8988T (cell line): ENCODE measurements at places on chromosomes 6 and 20.

DNA sequence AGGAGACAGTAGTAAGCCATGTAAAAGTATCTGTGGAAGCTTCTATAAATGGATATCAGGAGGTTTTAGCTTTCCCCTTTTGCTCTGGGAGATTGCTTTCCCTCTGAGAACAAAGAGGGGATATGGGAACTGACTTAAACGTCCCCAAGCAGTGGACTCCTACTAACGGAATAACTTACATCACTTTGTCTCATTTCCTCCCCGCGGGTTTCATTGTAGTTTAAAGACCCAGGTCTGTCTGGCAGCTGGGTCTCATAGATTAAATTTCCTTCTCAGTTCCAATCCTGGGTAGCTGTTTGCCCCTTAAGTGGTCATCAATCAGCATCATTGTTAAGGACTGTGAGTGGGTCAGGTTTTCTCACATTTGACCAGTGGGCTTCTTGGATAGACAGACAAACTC, 68.7 kb downstream of the PLAGL1 start:
- no peak for DNase-seq

GRCh38 chr20:4685923-4686221, 35.8 kb upstream of the PRND start:
- no peak for DNase-seq

DNA sequence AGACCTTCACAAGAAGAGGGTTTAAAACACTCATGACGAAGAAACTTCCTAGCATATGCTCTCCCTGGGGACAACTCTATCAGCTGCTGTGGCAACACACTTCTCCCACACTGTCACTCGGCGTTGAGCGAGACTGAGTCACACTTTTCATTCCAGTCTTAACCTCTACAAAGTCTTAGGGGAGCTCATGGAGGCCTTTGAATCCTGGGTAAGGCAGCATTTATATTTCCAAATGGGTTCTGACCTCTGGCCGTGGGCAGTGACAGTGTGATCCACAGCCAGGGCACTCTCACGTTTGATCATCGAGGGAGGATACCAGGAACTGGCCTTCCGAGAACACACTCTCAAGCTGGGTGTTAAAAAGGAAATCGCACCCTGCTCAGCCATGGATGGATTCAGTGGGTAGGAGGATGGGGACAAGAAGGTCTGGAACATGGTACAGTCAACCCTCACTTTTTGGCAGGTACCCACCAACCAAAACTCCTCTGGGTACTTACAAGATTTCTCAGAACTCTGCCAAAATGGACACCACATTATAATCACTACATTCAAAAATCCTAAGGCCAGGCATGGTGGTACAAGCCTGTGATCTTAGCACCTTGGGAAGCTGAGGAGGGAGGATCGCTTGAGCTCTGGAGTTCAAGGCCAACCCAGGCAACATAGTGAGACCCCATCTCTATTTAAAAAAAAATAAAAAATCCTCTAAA, 19.6 kb downstream of the RRBP1 start:
- no peak for DNase-seq

- no peak for DNase-seq
These were observed 383.8 kb downstream of the CDH4 start for GRCh38 chr20:61635721-61636455.

DNA sequence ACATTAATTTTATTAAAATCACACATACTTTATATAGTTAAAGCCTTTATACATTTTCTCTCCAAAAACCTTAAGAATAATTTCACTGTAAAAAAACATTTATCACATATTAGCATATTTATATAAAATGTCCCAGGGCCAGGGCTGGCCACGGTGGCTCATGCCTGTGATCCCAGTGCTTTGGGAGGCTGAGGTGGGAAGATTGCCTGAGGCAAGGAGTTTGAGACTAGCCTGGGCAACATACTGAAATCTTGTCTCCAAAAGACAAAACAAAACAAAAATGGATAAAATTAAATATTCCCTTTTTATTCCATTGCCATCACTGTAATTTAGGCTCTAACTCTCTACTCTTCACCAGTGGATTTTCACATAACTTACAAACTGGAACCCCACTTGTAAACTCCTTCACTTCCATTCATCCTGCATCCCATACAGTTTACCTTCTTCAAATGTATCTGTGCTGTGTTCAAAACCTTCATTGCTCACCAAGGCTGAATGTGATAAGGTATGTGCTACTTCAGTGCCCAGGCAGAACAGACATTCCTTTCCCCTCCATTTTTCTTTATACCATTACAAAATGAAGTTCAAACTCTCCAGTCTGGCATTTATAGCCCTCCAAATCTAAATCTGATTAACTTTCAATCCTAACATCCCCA, 42.9 kb upstream of the PIM1 start:
- DNase-seq = no peak

DNA sequence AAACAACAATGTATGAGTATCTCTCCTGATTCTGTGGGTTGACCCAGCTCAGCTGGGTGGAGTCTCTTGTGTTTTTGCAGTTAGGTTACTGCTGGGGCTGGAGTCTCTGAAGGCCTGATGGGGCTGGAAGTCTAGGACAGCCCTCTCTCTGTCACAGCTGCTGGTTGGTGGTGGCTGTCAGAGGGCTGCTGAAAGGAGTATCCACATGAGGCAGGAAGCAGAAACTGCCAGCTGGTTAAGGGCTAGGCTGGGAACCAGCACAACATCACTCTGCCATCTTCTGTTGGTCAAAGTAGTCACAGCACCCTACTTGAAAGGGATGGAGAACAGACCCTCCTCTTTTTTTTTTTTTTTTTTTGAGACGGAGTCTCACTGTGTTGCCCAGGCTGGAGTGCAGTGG, 10.0 kb upstream of the PACSIN1 start:
- DNase-seq = no peak

- no peak for DNase-seq
These were observed 28.7 kb downstream of the LAMA4 start for GRCh38 chr6:112225691-112226090.

GRCh38 chr6:148907573-148907972, 160.7 kb downstream of the UST start:
- no peak for DNase-seq

GRCh38 chr6:88374553-88374952, 208.4 kb upstream of the CNR1 start:
- DNase-seq = no peak

DNA sequence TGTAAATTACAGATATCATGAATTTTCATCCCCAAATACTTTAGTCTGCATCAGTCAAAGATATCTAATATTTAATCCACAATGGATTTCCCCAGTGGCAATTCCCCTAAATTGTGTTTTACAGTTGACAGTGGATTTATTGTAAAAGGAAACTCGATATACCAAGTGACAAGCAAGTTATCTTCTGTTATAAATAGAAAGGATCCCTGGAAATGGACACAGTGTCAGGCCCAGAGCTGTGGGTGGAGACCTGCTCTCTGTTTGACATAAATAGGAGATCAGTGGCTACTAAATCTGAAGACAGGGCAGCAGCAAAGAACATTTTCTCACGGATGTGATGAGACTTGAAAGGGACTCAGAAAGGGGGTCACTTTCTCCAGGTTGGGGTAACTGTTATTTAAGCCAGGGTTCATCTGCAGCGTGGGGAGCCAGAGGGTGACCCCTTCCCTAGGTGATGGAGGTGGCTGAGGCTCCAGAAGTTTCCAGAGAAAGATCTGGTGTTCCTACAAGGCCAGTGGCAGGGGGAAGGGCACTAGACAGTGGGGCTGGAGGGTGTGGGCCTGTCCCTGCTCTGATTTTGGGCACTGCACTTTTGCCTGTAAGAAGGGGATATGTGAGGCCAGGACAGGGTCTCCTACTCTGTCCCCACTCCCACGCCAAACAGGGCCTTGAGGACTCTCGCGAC, 12.3 kb upstream of the FAM110A start:
- DNase-seq = no peak

DNA sequence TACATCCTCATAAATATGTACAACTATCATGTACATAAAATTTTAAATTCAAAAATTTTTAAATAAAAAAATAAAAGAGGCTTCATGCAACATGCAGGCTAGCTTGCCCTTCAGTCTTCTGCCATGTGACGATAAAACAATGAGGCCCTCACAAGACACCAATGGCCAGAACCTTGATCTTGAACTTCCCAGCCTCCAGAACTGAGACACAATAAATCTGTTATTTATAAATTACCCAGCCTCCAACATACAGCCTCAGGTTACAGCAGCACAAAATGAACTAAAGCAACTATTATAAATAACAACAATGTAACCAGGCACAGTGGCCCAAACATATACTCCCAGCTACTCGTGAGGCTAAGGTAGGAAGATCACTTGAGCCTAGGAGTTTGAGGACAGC, 42.8 kb downstream of the SERAC1 start:
- DNase-seq = no peak

GRCh38 chr6:37922563-37922962, 103.0 kb downstream of the ZFAND3 start:
- no peak for DNase-seq

GRCh38 chr6:11318835-11319813, 86.7 kb upstream of the NEDD9 start:
- DNase-seq = no peak

DNA sequence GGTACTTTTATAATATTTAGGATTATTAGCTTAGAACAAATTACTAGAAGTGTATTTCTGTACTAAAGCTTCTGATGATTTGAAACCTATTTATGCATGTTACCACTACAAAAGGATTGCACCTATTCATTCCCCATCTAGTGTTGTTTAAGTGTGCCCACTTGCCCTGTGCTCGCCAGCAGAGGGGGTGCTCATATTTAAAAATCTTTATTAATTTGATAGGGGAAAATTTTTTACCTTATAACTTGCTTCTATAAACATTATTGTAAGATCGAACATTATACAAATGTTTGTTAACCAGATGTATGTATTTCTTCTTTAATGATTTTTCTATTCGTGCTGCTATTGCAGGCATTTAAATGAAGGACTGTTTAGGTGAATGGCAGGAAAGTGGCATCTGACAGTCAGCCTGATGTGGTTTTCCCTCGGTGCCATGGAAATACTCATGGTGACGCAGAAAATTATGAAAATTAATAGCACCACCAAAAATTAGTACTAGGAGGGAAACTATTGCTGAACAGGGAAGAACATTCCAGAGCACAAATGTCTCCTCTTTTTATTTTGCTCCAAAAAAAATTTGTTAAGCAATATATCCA, 44.1 kb upstream of the FNDC1 start:
- DNase-seq = no peak

- DNase-seq = no peak
These were observed 81.6 kb upstream of the SNX9 start for GRCh38 chr6:157741321-157741947.

DNA sequence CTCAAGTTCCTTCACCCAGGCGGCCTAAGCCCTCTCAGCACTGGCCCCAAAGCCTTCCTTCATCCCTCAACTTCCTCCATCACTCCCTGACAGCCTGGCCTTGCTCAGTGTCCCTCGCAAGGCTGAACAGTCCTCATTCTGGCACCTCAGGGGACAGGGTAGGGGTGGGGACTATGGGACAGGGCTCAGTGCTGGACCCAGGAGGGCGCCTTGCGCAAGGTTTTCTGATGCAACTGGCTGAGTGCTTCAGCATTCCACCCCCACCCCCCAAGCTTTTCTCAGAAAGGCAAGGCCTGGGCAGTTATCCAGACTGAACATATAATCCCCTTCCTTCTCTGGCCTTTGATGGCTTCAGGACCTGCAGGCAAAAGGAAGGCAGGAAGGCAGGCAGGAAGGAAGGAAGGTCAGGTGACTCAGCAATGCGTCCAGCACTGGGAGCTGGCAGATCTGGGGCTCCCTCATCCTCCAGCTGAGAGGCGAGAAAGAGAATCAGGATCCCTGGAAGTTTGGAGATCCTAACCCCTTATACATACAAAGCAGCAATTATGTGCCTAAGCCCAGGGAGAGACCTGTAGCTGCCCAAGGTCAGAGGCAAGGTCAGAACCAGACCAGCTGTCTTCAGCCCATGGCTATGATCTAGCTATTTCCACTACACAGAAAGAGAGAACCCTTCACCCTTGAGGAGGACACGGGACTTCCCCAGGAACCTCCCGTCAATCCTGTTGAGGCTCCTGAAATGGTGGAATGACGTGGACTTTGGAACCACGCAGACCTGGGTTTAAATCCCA, 8.6 kb upstream of the TRIB3 start:
- DNase-seq = no peak
